Liver (tissue), 10 donors: ENCODE measurements at places on chromosomes 2 and 18. TPM values are rescaled to one million over a fixed set of nuclear protein-coding genes. Genes with fewer than 3 reads are reported as not detected.

DNA sequence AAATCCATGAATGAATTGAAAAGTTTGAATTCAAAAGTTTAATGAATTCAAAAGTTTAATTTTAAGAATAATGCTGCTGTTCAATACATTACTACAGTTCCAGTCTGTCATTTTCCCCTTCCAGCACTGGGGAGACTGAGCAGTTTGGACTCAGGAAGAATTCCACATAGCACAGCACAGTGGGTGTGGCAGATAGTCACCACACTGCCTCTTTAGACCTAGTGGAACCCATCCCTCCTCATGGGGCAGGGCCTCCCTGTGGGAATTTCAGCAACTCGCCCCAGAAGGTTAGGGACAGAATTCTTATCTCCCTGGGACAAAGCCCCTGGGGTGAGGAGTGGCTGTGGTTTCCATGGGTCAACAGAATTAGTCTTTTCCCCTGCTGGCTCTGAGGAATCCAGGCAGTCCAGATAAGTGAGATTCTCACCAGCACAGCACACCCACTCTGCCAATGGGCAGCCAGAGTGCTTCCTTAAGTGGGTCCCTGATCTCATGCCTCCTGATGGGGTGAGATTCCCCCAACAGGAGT, 442.0 kb upstream of the SYT4 start:
- no peaks in the 10 kb centered on the region for H3K27me3 ChIP-seq
- no peaks in the 10 kb centered on the region for H3K36me3 ChIP-seq
- H3K27ac ChIP-seq: no peak overlapping the region
- DNase-seq: no peak
- no peaks in the 10 kb centered on the region for H3K4me1 ChIP-seq
- no peak overlapping the region for H3K4me3 ChIP-seq

- H3K36me3 ChIP-seq: no peaks in the 10 kb centered on the region
- no peak for DNase-seq
- no peaks in the 10 kb centered on the region for H3K27me3 ChIP-seq
- H3K4me1 ChIP-seq: no peaks in the 10 kb centered on the region
- H3K27ac ChIP-seq: no peak overlapping the region
Measured at GRCh38 chr2:88950010-88950409, 258.5 kb downstream of the RPIA start.

DNA sequence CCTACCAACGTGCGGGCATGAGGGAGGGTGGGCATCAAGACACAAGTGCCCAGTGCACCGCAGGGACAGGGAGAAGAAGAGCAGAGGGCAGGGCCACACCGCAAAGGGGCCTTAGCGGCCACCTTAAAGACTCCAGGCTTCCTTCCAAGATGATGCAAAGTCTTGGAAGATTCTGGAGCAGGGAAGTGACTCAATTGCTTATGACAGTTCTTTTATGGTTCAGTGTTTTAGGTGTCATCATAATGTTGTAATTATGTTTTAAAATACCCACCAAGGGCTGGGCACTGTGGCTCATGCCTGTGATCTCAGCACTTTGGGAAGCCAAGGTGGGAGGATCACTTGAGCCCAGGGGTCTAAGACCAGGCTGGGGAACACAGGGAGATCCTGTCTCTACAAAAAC, 44.5 kb upstream of the SEMA4C start:
- H3K27ac ChIP-seq: no peak overlapping the region
- no peaks in the 10 kb centered on the region for H3K27me3 ChIP-seq
- H3K4me1 ChIP-seq: no peaks in the 10 kb centered on the region
- H3K36me3 ChIP-seq: no peaks in the 10 kb centered on the region
- no peak for DNase-seq

- no peak for DNase-seq
- no peak overlapping the region for H3K4me3 ChIP-seq
- no peaks in the 10 kb centered on the region for H3K27me3 ChIP-seq
Measured at GRCh38 chr18:6751222-6751621, 21.7 kb downstream of the ARHGAP28 start.

DNA sequence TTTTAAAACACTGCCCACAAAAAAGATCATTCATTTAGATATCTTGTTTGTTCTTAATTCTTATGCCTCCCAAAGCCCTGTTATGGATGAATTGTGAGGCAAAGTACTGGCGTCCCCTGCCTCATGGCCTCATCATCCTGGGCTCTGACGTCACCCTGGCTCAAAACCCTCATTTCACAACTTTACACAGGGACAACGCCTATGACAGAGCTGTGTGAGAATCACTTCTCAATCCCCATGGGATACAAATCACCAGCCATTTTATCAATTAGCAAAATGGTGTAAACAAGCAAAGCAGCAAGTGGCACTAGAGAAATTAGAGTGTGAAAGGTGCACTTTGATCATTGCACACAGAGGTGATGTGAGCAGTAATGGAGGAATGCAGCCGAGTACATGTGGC, 16.6 kb downstream of the FHOD3 start:
- no peak overlapping the region for H3K4me3 ChIP-seq
- H3K4me1 ChIP-seq: no peaks in the 10 kb centered on the region
- DNase-seq: no peak
- no peak overlapping the region for H3K27ac ChIP-seq
- H3K36me3 ChIP-seq: no peaks in the 10 kb centered on the region

GRCh38 chr18:14086458-14087231, 45.6 kb downstream of the ZNF519 start:
- H3K27ac ChIP-seq: no peak overlapping the region
- H3K4me3 ChIP-seq: no peak overlapping the region
- H3K36me3 ChIP-seq: no peaks in the 10 kb centered on the region

DNA sequence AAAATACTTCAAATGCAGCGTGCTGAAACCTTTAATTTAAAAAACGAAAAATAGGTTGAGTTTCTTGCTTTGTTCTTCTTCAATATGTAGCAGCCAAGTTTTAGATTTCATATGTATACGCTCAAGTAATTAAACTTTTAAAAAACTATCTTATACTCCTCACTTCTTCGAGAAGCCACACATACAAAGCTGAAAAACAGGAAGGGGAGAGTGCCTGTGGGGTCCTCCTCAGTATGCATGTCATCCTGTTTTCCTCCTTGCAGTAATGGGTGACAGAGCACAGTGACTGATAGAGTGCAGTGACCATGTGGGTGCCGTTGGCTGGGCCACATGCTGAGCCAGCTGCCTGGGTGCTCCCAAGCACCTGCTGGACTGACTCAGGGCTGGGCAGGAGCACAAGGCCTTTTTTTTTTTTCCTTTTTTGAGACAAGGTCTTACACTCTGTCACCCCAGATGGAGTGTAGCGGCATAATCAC, 33.3 kb downstream of the UXS1 start:
- no peak overlapping the region for H3K4me3 ChIP-seq
- peaks cover 5% of the 10 kb centered on the region for H3K36me3 ChIP-seq
- DNase-seq: no peak
- H3K27ac ChIP-seq: no peak overlapping the region
- no peaks in the 10 kb centered on the region for H3K4me1 ChIP-seq

DNA sequence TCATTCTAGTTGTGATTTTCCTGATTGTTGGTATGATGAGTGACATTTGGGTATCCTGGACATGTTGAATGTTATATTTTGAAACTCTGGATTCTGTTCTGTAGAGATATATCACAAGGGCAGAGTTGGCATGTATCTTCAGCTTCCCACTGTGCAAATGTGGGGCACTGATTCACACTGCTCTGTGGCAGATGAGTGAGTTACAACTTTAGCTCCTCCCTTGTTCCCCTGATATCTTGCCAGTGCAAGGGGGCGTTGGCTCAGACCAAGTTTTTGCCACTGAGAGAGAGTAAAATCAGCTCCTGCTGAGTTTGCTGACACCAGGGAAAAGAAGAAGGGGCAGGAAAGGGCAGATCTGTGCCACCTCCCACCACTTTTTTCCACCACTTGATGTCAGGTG, 199.6 kb upstream of the MMADHC start:
- no peak overlapping the region for H3K27ac ChIP-seq
- DNase-seq: no peak
- H3K4me1 ChIP-seq: no peaks in the 10 kb centered on the region

- no peaks in the 10 kb centered on the region for H3K4me1 ChIP-seq
- no peak overlapping the region for H3K4me3 ChIP-seq
- H3K36me3 ChIP-seq: peaks cover 5% of the 10 kb centered on the region
- no peaks in the 10 kb centered on the region for H3K27me3 ChIP-seq
- no peak for DNase-seq
Measured at GRCh38 chr2:240522406-240522805, 35.4 kb downstream of the ANKMY1 start.

DNA sequence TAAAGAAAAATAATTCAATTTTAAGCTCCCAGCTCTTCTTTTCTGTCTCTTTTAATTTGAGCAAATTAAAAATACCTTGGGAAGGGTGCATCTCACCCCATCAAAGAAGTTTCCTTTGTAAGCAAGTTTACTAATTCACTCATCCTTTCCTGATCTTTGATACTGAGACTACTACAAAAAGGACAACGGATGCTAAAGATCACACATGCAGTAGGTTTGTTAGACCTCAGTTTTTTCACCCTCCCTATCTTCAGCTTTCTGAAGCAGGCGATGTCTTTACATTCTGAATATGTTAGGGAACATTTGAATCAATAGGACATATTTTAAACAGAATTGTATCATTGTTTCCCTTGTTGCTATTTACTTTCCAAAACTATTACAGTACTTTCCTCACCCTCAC, 6.0 kb upstream of the HNRNPLL start:
- no peak overlapping the region for H3K4me3 ChIP-seq
- DNase-seq: no peak
- no peaks in the 10 kb centered on the region for H3K27me3 ChIP-seq
- no peak overlapping the region for H3K27ac ChIP-seq

DNA sequence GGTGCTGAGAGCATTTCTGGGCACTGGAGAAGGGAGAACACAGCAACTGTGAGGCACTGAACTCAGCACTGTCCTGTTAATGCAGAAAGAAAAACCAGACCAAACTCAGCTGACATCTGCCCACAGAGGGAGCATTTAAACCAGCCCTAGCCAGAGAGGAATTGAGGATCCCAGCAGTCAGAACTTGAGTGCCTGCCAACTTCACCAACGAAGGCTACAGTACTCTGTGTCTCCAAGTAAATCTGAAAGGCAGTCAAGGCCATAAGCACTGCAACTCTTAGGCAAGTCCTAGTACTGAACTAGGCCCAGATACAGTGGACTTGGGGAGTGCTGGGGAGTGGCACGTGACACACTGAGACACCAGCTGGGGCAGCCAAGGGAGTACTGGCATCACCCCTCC, 176.2 kb upstream of the ZC3H15 start:
- H3K36me3 ChIP-seq: no peaks in the 10 kb centered on the region
- H3K27me3 ChIP-seq: no peaks in the 10 kb centered on the region
- no peak overlapping the region for H3K4me3 ChIP-seq
- H3K27ac ChIP-seq: no peak overlapping the region
- no peaks in the 10 kb centered on the region for H3K4me1 ChIP-seq
- no peak for DNase-seq

- H3K36me3 ChIP-seq: no peaks in the 10 kb centered on the region
- no peaks in the 10 kb centered on the region for H3K27me3 ChIP-seq
- H3K27ac ChIP-seq: no peak overlapping the region
- H3K4me1 ChIP-seq: no peaks in the 10 kb centered on the region
- no peak for DNase-seq
Measured at GRCh38 chr2:239039479-239039861, 191.6 kb downstream of the TWIST2 start.

DNA sequence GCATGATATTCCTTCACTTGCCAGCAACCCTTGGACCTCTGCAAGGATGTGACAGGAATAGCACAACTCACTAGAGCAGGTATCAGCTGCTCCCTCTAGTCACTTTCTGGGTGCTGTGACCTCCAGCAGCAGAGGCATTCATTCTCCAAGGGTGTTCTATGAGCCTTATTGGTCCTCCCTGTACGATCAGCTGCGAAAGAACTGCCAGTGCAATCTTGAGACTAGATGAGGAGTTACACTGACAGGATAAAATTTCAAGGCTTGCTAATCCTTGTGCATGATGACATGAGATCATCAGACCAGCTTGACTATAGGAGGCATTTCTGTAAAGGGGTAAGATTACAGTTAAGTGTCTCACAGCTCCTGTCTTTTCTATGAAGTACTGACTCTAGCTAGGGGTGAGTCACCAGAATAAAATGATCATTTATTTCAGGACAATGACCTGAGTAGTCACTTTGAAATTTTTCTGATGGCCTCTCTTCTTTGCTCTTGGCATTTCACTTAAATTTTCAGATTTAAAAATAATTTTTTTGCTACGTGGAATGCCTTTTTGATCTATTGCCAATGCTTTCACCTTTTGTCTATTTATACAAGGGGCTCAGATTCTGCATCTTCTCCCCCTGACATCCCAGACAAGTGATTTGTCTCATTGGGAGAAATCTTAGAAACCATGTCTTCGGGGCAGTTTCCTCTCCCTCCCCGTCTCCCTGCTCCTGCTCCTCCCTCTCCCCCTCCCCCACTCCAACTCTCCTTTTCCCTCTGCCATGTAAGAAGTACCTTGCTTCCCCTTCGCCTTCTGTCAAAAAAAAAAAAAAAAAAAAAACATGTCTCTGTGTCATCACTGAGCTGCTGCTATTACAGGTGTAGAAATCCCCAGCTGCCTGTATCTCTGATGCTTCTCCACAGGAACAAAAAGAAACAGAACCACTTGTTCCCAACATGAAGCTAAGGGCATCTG, 49.2 kb upstream of the FRZB start:
- no peak overlapping the region for H3K27ac ChIP-seq
- H3K36me3 ChIP-seq: no peaks in the 10 kb centered on the region
- H3K27me3 ChIP-seq: no peaks in the 10 kb centered on the region
- H3K4me3 ChIP-seq: no peak overlapping the region

- DNase-seq: no peak
- H3K27me3 ChIP-seq: no peaks in the 10 kb centered on the region
- no peak overlapping the region for H3K27ac ChIP-seq
Measured at GRCh38 chr2:109475531-109476210, 138.1 kb downstream of the SEPTIN10 start.

DNA sequence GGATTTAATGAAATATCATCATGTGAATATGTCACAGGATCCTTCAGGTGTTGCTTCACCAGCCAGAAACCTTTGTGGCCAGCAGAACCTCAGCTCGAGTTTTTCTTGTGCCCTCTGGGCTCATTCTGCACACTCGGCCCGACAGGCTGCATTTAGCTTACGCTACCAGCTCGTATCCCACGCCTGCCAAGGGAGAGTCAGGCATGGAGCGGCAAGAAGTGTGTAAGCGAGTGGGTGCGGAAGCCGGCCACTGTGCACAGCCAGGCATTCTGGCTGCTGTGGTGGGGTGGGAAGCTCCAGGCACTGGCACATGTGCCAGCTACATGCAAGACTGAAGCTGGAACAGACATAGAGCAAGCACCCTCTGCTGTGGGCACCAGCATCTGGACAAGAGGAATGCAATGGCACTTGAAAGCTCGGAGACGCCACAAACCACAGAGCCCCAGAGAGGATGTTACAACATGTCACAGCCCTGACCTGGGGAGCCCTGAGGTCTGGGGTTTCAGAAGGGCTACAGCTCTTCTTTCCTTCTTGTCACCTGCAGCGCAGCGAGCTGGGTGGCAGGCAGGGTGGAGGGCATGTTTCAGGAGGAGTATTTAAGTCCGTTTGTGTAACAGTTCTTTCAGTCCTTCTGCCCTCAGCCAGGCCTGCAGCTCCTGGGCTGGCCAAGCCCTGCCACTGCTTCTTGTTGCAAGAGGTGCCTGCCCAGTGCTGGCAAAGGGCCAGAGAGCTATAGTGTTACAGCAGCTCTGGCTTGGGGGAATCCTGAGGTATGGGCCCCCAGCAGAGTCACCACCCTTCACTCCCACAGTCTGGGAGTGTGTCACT, 257.3 kb upstream of the HNMT start:
- no peaks in the 10 kb centered on the region for H3K36me3 ChIP-seq
- H3K4me3 ChIP-seq: no peak overlapping the region
- H3K27ac ChIP-seq: no peak overlapping the region
- DNase-seq: no peak
- no peaks in the 10 kb centered on the region for H3K27me3 ChIP-seq

Gene CDH20
- 0.08 TPM for total RNA-seq

Gene ERBB4
- 0.42 TPM for total RNA-seq

Gene ACMSD
- total RNA-seq: 91.4 TPM

Gene SEC11C
- total RNA-seq: 125 TPM

Gene SPRED2
- 6.9 TPM for total RNA-seq

Gene RFX8
- 0.09 TPM for total RNA-seq

Gene C1GALT1C1L
- 0.33 TPM for total RNA-seq

Gene TXNDC2
- total RNA-seq: 0.09 TPM

Gene UCN
- not detected for total RNA-seq
